CD4-positive, alpha-beta T cell treated with Interleukin-17A for 4 hours (primary cell): ENCODE measurements at places on chromosomes 5 and 9.

DNA sequence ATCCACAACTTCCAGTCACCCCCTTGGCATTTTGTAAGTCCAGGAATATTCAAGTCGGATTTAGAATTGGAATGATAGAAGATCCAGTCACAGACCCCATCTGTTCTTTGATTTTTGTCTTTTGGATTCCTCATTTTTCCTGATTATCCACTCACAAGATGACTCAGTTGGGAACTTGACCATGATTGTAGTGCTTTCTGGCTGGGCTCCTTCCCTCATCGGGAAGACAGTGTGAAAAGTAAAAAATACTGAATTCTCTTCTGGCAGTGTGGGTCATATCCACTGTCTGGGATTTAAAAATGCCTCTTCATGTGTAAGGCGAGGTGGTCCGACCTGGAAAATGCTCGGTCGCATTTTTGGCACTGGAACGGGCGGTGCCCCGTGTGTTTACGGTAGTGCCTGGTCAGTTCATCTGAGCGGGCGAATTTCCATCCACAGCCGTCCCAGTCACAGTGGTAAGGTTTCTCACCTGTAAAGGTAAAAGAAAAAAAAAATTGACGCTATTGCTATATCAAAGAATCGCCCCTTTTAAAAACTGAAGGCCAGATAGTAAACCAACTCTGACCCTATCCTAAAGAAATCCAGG lies 4.0 kb downstream of the KLF4 start:
- DNase-seq, result no peak

DNA sequence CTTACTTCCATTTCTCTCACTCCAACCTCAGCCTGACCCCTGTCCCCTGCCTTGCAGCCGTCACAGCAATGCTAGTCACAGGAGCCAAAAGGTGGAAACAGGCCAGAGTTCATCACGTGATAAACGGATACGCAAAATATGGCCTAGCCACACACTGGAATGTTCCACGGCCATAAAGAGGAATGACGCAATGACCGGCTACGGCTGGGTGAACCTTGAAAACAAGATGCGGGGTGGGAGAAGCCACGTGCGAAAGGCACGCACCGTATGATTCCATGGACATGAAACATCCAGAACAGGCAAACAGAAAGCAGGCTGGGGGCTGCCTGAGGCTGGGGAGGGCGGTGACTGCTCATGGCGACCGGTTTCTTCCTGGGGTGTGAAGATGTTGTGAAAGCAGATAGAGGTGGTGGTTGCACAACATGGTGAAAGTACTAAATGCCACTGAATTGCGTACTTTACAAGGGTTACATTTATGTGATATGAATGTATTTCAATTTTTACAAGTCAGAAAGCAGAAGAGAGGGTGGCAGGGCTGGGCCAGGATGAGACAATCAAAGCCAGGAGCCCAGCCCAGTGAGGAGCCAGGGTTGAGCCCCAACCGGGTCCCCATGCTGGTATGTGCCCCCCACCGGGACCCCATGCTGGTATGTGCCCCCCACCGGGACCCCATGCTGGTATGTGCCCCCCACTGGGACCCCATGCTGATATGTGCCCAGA lies 117.8 kb upstream of the SARDH start:
- no peak for DNase-seq

GRCh38 chr9:123678038-123678877 lies 251.7 kb downstream of the DENND1A start:
- DNase-seq, result no peak

DNA sequence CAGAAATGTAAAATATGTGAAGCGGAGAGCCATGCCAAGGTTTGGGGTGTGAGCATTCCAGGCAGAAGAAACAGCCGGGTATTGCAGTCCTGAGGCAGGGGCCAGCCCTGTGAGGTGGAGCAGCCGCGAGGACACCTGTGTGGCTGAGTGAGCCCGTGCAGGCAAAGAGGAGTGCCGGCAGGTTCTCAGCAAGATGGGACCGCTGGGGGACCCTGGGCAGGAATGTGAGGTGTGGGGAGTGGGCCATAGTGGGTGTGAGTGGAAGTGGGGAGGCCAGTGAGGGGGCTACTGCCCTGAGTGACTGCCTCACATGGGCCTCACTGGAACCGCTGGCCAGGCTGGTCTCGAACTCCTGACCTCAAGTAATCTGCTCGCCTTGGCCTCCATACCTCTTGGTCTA lies 8.1 kb upstream of the PRR7 start:
- DNase-seq, result no peak

DNA sequence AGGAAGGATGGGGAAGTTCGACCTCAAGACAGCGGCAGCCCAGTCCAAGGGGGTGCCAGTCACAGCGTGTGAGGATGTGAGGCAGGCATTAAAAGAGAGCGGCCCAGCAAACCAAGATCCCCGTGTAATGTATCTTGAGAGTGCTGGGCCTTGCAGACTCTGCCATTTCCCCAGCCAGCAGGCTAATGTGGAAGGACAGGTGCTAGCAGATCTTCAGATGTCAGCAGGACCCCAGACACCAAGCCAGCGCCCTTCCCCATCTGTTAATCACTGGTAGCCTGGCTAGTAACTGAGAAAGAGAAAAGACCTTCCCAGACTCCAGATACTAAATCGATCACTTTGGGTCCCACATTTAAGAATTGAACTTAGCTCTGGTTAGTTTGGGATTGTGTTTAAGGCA lies 62.2 kb downstream of the NTRK2 start:
- no peak for DNase-seq

DNA sequence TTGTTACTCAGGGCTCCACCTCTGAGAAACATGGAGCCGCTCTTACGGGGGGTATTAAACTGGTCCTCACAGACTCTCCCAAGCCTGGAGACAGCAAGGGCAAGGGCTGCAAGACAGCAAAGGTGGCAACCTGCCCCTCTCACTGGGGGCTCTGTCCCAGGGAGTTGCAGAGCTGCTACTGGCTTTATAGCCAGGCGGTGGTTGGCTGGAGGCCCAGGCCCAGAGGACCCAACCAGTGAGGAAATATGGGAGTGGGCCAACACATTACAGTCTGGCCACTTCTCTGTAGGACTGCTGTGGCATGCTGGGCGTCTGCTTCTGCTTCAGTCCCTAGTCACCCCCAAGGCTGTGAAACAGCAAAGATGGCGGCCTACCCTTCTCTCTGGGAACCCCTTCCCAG lies 597.2 kb downstream of the LRRC70 start:
- DNase-seq, result no peak

DNA sequence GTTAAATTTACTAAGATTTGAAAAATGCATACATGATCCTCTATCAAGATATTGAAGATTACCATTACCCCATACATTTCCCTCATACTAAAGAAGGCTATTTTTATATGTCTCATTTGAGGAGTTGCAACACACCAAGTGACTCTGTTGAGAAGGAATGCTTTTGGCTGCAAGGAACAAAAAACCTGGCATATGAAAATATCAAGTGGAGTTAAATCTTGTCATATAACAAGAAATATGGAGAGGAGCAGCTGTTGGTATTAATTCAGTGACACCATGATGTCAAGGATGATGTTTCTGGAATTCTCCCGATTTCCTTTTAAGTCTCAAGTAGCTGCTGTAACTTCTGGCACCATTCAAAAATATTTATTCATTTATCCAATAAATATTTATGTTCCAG lies 193.8 kb downstream of the CSNK1G3 start:
- DNase-seq, result no peak

DNA sequence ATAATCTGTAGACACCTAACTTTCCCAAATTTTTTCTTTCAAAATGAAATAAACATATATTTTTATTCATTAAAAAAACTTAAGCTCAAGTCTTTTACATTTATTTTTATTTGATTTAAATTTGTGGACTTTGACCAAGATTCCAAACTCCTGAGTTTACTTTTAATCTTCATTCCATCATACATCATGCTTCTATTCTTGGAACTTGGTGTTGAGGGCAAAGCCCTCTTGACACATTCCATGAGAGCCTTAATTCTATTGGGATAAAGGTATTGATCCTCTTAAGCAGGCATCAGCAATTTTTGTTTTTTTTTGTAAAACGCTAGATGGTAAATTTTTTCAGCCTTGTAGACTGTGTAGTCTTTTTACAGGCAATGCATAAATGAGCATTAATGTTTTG lies 53.6 kb downstream of the FBXO4 start:
- no peak for DNase-seq

DNA sequence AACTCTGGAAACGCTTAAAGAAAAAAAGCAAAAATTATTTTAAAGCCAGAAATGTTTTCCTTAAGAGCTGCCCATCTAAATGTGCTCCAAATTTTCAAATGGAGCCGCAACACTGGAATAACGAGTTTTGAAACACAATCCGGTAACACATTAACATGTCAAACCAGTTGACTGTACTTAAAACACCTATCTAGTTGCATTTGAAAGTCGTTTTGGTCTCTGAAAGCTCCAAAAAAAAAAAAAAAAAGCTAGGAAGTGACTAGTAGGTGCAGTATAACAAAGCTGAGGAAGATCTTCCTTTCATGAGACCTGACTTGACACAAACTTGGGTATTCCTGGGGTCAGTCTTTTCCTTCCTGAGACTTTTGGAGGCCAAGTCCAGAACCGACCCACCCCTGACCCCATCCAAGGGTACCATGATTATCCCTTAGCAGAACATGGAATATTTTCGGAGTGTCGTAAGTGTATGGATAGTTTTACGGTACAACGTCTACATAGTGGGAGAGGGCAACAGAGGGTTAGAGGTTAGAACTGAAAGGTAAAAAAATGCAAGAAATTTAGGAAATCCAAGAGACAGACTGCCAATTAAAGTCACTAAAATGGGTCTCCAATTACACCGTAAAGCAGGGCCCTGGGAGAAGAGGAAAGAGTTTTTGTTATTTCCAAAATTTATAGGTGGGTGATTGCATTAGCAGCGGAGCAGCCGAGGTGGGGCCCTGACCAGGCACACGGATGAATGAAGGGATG lies 812 bp downstream of the CETN3 start:
- DNase-seq, result no peak

DNA sequence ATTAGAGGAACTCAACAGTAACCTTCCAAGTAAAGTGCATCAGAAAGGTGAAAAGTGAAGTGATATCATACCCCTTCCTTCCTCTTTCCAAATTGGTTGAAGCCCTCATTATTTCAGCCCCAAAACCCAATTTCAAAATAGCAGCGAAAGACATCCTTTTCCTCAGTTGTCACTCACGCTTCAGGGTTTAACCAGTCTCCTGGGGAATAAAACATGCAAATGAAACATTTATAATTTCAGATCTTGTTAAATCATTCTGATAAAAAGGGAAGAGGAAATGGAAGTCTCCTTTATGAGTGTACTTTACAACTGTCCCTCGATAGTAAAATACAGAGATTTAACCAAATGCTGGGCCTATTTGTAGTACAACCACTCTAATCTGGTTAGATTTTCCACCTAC lies 22.5 kb downstream of the TRPM6 start:
- DNase-seq, result no peak

DNA sequence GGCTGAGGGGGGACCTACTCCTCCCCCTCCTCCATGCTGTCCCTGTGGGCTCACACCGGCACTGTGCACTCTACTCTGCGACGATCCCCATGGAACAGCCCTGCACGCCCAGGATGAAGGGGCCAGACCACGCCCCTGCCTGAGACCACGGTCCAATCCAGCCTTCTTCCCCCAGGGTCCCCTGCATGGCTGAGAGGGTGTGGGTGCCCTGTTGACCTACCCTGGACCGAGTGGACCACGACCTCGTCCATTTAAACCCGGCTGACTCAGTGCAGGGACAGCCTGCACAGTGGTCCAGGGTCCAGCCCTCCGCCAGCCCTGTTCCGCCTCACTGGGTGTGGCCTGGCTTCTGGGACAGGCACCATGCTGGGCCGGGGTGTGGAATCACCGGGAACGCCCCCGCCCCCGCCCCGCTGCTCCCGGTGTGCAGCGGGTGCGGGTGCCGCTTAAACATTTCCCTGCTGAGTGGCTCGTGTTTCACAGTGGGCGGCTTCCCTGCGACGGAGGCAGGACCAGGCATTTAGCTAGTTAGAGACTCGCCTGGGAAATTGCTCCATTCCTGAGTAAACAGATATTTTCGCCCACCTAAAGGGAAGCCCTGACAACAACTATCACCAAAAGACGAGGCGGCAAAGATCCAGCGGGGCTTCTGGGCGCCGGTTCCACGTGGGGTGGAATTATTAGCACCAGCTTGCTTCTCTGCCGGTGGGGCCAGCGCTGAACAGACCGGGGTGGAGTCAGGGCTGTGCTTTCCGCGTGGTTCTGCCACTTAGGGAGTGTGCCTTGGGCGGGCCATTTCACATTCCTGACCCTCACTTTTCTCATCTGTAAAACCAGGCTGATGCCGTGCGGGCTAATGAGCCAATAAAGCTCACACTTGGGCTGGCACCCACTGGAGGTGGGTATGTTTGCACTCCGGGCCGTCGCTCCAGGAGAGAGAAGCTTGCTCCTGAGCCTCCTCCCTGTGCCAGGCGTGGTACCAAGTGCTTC lies 22.6 kb downstream of the DBH start:
- DNase-seq, result peak; percentile 45

- DNase-seq, result no peak
These were observed 21.6 kb upstream of the SPATA31D4 start for GRCh38 chr9:81906671-81907070.

- DNase-seq, result no peak
These were observed 145.1 kb upstream of the PANK3 start for GRCh38 chr5:168724227-168724626.
